NCI-H187 treated with DMSO at 0.1 percent for 48 hours (cell line): ENCODE measurements at places on chromosomes 5 and 9.

DNA sequence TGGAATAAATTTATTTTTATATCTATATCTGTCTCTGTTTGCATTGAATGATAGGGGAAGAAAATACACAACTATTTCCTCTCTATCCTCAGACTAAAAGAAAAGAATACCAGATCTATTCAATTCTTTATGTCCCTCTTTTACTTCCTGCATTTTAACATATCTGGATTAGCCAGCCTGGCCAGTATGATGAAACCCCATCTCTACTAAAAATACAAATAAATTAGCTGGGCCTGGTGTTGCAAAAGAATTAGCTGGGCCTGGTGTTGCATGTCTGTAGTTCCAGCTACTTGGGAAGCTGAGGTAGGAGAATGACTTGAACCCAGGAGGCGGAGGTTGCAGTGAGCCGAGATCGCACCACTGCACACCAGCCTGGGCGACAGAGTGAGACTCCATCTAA lies 182.0 kb downstream of the LURAP1L start:
- DNase-seq = no peak

GRCh38 chr5:168892618-168893186 lies 313.5 kb upstream of the PANK3 start:
- DNase-seq = no peak

- DNase-seq = no peak
These were observed 245.1 kb upstream of the MSX2 start for GRCh38 chr5:174479325-174479724.

DNA sequence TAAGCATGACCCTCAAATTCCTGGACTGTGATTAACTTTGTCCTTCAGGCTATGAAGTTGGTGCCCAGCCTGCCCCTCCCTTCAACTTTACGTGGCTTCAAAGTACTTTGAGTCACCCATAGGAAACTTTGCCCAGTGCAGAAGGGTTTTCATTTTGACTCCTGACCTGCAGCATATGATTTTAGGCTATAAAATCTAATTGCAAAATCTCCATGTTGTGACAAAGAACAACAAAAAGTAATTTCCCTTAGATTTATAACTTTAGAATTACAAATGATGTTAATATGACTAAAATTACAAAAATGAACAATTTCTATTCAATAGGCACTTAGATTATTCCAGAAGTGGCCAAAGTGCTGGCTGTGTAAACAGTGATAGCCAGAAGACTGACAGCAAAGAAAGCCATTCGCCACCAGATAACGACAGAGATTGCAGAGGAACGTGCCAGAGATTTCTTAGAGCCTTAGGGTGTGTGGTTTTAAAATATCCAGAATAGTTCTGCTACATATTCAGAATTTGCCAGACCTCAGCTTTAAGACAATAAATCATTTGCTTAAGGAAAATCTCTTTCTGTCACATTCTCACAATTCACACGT lies 197.4 kb downstream of the SEMA5A start:
- no peak for DNase-seq

DNA sequence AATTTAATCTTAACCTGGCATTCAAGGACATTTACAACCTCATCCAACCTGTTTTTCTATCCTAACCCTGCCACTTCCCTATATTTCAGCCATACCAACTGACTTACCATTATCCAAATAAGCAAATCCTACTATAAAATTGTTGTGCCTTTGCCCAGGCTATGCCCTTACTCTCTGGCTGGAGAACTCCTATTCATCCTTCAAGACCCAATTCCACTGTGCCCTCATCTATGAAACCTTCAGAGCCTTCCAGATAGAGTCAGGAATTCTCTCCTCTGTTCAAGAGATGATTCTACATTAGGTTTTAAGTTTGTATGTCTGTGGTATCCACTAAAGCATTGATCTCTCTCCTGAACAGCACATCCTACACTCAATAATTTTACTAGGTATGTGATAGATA lies 46.3 kb upstream of the MSX2 start:
- DNase-seq = no peak

DNA sequence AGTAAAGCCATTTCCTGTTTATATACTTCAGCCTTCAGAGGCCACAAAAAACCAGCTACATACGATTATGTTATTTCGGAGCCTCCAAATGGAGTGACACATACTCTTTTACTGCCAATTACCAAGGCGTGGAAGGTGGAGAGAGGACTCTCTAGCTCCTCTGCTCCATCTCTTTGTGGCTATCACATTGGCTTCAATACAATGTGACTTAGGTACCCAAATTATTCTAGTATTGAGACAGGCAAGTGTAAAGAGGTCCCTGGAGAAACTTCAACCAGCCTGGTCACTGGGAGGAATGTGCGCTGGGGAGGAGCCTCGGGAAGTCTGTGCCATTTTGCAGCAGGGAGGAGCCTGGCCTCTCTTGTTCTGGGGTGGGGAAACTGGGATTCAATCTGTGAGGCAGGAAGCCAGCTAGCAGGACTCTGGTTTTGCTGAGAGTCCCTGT lies 85.8 kb upstream of the TAS2R1 start:
- DNase-seq = no peak

GRCh38 chr9:103816146-103816545 lies 278.0 kb upstream of the SMC2 start:
- DNase-seq = no peak
